Smooth muscle cell of trachea (primary cell): ENCODE measurements at places on chromosomes 4 and X. TPM values are rescaled to one million over a fixed set of nuclear protein-coding genes. Genes with fewer than 3 reads are reported as not detected.

NEUROG2 gene
- not detected in 2 replicates for total RNA-seq

FMR1NB gene
- not detected in 2 replicates for total RNA-seq

LRP2BP gene
- total RNA-seq = 0.44 and 0.50 TPM in 2 replicates

ADAM29 gene
- not detected in 2 replicates for total RNA-seq

TIMM17B gene
- total RNA-seq = 28.4 and 28.5 TPM in 2 replicates
